ENCODE measurements at places on chromosomes 3 and 15.
A peak's percentile ranks its signal among the peaks of the same experiment; 100 is the strongest.

- no peak for DNase-seq
These were observed 90.6 kb downstream of the CNTN3 start for GRCh38 chr3:74523811-74524210.

DNA sequence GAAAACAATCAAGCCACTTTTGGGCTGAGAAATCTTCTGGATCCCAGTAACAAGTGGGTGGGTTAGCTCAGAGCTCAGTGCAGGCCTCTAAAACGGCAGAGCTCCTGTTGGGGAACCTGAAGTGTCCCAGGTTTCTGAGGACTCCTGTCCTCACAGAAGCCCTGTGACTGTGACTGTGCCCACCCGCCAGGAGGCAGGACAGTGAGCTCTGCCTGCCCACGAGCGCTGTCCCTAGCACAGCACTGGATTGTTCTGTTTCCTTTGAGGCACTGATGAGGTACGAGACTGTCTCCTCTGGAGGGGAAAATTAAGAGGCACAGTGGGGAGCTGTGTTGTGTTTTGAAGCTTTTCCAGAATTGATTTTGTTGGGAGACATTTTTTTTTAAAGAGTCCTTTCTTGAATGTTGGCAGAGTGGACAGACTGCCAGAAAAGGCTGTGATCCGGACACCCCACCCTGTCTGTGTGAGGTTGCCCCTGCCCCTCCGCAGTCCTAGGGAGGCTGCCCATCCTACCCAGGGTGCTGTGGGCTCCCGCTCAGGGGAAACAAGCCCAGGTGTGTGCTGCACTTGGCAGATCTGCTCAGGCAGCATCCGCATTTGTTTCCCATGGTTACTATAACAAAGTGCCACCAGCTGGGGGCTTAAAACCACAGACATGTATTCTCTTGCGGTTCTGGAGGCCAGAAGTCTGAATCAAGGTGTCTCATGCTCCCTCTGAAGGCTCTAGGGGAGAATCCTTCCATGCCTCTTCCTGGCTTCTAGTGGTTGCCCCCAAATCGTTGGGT is 66.6 kb upstream of the LARS2 start:
- no peak for DNase-seq

- DNase-seq, result no peak
These were observed 44.5 kb downstream of the CTDSPL start for GRCh38 chr3:37905987-37906674.

- peak; percentile 19 for DNase-seq
These were observed 57.2 kb downstream of the SEC22A start for GRCh38 chr3:123258811-123259420.

GRCh38 chr3:23726811-23727548 is 78.8 kb upstream of the UBE2E1 start:
- no peak for DNase-seq

- no peak for DNase-seq
These were observed 13.5 kb upstream of the KCNMB3 start for GRCh38 chr3:179264449-179264848.

Data from naive B cell (primary cell).